Progenitor cell of endocrine pancreas (in vitro differentiated cells): ENCODE measurements at places on chromosomes 3 and 15. TPM values are rescaled to one million over a fixed set of nuclear protein-coding genes. Genes with fewer than 3 reads are reported as not detected.

- no peak for DNase-seq
Observed at GRCh38 chr3:64395490-64395889, 170.2 kb upstream of the PRICKLE2 start.

DNA sequence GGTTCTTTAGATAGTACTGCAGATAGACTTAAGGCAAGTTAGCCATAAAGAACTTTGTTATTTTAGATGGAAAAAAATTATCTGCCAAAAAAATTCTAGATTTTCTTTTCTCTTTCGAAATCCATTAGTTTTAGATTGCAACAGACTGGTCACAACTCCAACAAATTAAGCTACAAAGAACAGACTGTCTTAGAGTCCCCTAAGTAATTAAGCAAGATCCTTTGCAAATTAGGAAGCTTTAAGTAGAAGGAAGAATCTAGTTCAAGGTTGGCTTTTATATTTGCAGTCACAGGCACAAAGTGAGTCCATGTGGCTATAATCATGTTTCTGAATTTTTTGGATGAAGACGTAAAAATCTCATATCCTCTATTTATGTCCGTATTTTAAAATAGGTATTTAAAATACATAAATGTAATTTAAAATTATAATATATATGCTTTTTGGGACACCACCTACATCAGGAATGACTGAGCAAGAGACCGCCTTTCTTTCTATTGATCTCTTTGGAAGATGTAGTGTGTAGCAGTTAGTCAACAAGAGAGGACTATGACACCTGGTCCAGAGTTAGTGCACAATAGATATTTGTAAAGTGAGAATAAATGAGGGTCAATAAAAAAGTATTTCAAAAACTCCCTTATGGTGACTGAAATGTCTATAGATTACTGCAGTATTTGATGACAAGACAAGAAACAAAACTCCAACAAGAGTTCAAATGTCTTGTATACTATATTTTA, 34.4 kb downstream of the TMEM45A start:
- no peak for DNase-seq

DNA sequence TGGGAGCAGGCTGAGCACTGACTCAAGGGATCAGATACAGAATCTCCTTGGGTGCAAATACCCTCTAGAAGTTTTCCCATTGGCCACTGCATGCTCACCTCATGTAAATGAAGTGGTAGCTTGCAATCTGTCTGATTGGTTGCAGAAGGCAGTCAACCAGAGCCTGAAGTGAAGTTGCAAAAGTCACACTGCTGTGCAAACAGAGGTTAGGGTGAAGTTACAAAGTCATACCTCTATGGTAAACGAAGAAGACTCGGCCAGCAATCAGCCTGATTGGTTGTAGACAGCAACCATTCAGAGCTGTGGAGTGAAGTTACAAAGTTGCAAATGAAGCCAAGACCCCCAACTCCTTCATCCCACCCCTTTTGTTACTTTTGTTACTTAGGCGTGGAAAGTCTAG, 27.1 kb downstream of the STARD9 start:
- DNase-seq = no peak

- no peak for DNase-seq
Observed at GRCh38 chr3:181886676-181887075, 175.0 kb downstream of the SOX2 start.

DNA sequence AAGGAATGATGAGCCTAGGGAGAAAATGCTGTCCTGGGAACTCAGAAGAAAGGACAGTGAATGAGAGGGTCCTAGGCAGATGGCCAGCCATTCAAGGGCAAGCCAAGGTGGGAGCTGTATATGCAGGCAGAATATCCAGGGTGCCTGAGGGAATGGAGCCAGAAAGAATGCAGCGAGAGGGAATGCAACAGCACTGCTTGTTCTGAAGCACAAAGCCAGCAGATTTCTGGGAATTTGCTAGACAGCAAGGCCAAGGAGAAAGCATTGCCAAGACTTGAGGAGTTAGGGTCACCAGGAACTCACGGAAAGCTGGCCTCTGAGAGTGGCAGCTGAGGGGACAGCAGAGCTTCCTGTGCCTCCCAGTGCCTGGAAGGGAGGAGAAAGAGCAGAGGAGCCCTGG, 200.6 kb downstream of the MYRIP start:
- no peak for DNase-seq

The ARPP21 gene
- not detected in 2 replicates for total RNA-seq

The TTLL13 gene
- 0.69 TPM in 1 of 2 replicates, not detected in the other for total RNA-seq

DNA sequence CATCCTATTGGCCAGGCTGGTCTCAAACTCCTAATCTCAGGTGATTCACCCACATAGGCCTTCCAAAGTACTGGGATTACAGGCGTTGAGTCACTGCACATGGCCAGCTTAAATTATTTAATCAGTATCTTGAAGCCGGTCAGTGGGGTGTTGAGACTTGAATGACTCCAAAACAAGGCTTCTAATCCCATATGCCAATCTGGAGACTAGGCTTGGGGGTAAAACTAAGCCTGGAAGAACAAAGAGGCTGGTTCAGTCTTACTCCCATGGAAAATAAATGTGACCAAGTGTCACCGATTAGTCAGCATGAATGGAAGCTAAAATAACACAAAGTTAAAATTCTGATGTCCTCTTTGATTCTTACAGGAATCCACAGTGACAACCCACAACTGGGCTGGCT, 509.1 kb downstream of the FOXP1 start:
- DNase-seq = no peak

DNA sequence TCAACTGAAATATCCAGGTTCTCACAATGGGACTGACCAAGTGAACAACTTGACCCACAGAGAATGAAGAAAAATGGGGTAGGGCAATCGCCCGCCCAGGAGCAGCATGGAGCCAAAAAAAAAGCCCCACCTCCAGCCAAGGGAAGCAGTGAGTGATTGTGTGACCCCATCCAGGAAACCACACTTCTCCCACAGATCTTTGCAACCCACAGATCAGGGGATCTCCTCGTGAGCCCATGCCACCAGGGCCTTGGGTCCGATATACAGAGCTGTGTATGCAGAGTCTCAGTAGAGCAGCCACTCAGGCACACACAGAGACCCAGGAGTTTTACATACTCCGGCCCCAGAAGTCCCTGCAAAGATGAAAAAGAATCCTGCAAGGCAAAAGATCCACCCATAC, 35.7 kb downstream of the PYGO1 start:
- DNase-seq = no peak
